ENCODE measurements at places on chromosomes 2 and 18. TPM values are rescaled to one million over a fixed set of nuclear protein-coding genes. Genes with fewer than 3 reads are reported as not detected.

The RRM2 gene
- total RNA-seq, result 29.1 TPM

The SEPTIN10 gene
- total RNA-seq, result 107 TPM

The HOXD1 gene
- total RNA-seq, result 4.6 TPM

The CLIP4 gene
- 8.1 TPM for total RNA-seq

The LYG1 gene
- 0.13 TPM for total RNA-seq

The PCARE gene
- not detected for total RNA-seq

The RAB6C gene
- total RNA-seq, result not detected

The CNDP1 gene
- not detected for total RNA-seq

The DYNAP gene
- total RNA-seq, result not detected

The NOSTRIN gene
- total RNA-seq, result 2.5 TPM

The ALPG gene
- not detected for total RNA-seq

The IFIH1 gene
- 5.3 TPM for total RNA-seq

The SERPINB11 gene
- total RNA-seq, result not detected

The TBR1 gene
- under 0.01 TPM for total RNA-seq

DNA sequence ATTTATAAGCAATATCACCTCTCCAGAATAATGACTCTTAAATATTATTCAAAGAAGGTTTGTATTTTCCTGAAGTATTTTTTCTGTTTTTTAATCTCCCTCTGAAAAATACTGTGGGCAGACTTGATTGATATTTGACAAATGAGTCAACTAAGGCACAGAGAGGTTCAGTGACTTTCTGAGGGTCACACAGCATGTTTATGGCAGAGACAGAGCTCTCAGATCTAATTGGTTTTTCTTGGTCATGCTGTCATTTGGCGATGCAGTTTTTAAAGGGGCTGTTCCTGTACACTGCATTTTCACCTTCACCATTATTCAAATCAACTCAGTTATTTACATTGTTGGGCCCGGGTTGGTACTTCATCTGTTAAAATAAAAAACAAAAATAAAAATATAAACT is 264.3 kb downstream of the LRRTM1 start:
- DNase-seq, result no peak

DNA sequence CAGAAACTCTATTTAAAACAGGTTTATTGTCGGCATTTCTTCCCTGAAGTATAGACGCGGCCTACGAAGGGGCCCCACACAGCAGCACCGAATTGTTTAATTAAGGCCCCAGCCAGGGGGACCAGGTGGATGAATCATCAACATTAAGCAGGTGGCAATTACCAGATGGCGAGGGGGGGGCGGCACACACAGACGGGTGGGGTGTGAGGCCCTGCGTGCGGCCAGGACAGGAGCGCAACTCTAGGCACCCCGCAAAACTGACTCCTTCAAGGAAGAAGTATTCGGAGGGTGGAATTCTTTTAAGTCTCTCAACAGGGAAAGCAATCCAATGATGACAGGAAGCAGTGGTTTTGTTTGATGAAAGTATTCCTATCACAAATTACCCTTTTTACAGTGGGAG is 830.4 kb downstream of the GALR1 start:
- no peak for DNase-seq

GRCh38 chr2:216056739-216057138 is 24.9 kb downstream of the PECR start:
- DNase-seq, result no peak

DNA sequence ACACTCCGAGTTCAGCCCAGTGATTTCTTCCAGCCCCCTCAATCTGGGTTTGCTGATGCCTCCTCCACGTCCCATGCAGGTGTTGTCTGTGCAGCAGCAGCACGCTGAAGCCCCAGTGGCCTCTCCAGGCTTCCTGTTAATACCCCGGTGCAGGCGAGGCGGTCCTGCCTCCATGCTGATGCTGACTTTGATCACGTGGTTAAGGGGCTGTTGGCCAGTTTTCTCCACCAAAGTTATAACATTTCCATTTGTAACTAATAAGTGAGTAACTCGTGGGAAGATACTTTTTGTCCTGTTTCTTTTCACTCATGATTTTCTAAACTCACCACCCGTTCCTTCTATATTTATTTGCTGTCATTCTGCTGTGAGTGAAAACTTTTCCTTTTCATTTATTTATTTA is 42.5 kb upstream of the TMEM18 start:
- DNase-seq, result no peak

DNA sequence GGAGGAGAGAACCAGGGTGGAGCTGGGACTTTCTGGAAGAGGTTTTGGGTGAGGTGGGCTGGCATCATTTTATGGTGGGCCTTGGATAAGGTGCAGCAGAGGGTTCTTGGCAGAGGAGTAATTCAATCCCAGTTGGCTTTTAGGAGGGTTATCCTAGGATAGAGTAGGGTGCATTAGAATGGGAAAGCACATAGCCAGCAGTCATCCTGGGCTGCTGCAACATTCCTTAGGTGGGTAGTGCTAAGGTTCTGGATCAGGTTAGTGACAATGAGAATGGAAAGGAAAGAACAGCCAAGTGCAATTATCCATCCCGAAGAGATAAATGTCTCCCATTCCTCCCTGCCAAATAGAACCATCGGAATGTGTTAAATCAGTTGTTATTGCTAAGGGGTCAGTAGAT is 157.3 kb upstream of the SPRED2 start:
- DNase-seq, result no peak

GRCh38 chr2:47666332-47666731 is 116.6 kb upstream of the MSH6 start:
- DNase-seq, result no peak

DNA sequence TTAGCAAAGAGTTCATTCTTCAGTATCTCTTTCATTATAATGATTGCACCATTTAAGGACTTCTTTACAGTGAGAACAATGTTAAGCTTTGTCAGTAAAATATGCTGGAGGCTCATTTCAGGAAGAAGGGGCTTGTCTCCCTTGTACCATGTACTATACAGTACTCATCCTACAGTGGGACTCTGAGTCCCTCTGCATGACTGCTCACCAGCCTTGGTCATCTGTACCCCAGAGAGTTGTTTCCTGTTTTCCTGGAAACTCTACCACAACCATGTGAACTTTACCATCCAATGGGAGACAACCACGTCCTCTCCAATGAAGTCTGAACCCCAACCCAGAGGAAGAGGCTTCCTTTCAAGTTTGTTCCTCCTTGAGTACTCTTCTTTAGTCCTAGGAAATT is 1171.1 kb upstream of the CRIM1 start:
- DNase-seq, result no peak

GRCh38 chr2:241123816-241124536 is 21.9 kb upstream of the MTERF4 start:
- no peak for DNase-seq

- no peak for DNase-seq
Observed at GRCh38 chr18:26335571-26336487, 109.6 kb downstream of the TAF4B start.

GRCh38 chr2:191215230-191215629 is 30.0 kb upstream of the MYO1B start:
- DNase-seq, result no peak

GRCh38 chr2:42973726-42974125 is 181.3 kb upstream of the HAAO start:
- no peak for DNase-seq

- DNase-seq, result no peak
Observed at GRCh38 chr2:233261819-233262555, 10.5 kb downstream of the ATG16L1 start.

- DNase-seq, result peak; percentile 84
Observed at GRCh38 chr2:33477473-33478468, 1.3 kb downstream of the RASGRP3 start.

- DNase-seq, result no peak
Observed at GRCh38 chr18:48913201-48913600, 37.6 kb downstream of the SMAD7 start.

GRCh38 chr2:149380205-149380604 is 49.8 kb downstream of the LYPD6 start:
- no peak for DNase-seq

GRCh38 chr2:59827677-59828076 is 725.8 kb downstream of the BCL11A start:
- no peak for DNase-seq

GRCh38 chr2:227608561-227609338 is 5.9 kb downstream of the SCYGR3 start:
- no peak for DNase-seq

DNA sequence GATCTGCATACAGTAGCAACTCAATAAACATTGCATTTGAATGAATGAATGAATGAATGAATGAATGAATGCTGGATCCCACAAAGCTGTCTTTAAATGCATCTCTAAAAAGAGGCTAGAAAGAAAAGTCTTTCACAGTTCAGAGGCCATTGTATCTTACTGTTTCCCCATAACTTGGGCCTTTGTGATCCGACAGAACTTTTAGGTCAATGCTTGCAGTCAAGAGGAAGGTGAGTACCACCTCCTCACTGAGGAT is 119.9 kb upstream of the COPS8 start:
- no peak for DNase-seq

DNA sequence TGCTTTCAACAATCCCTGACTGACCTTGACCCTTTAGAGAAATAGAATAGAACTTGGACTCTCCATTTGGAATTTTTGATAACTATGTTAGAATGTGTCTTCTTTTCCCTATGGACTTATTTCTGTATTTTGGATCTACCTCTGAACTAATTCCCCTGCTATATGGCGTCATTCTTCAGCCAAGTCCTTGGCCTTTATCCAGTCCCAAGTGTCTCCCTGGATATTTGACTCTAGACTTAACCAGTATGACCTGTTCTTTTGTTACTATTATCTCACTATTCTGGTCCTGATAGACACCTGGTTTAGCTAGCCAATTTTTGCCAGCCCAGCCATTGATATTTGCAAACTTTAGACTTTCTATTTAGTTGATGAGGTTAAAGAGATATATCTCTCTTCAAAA is 186.8 kb downstream of the KCNS3 start:
- DNase-seq, result no peak

DNA sequence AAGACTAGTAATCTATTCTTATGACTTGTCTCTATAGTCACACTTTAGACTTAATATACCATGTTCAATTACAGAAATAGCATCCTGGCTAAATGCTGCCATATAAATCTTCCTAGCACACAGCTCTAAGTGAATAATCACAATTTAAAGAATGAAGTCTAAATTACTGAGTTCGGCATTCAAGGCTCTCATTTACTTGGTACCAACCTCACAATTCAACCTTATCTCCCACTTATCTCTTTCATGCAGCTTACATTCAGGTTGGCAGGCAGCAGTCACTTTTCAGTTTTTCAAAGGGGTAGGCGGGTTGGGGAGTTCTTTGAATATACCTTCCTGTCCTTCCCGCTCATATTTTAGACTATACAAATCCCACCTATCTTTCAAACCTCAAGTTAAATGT is 1.5 kb downstream of the MMADHC start:
- DNase-seq, result no peak

GRCh38 chr2:27074738-27075565 is 3.5 kb upstream of the EMILIN1 start:
- peak; percentile 15 for DNase-seq

GRCh38 chr2:31380243-31380642 is 34.3 kb downstream of the XDH start:
- DNase-seq, result no peak

- DNase-seq, result peak; percentile 79
Observed at GRCh38 chr18:55387139-55387984, 200.6 kb downstream of the TCF4 start.

- no peak for DNase-seq
Observed at GRCh38 chr2:150994076-150994475, 267.6 kb downstream of the RBM43 start.

DNA sequence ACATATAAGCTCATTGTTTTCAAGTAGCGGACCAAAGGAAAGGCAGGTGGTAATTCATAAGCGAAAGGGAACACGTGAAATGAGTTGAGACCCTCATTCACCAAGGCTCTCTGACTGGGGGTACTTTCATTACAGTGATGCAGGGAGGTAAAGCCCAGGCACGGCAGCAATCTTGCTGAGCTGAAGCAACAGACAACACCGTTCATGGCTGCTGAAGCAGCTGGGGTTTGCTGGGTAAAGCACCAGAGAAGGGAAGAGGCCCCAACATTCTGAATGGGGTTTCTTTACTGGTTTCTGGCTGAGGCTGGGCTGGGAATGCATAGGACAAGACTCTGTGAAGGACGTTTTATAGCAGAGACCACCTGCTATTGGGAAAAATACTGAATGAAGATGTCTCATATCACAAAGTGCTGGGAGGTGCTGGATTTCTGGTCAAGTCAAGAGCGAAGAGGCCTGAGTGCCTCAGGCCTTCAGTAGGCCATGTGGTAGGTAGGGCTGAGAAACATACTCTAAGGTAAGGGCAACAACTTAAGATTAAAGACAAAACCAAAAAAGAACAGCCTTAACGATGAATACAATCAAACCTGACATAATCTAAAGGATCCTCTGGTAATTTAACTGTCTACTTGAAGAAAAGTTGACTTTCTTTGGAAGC is 324.7 kb upstream of the PIK3C3 start:
- no peak for DNase-seq

- no peak for DNase-seq
Observed at GRCh38 chr18:69626171-69626570, 225.5 kb downstream of the DOK6 start.

DNA sequence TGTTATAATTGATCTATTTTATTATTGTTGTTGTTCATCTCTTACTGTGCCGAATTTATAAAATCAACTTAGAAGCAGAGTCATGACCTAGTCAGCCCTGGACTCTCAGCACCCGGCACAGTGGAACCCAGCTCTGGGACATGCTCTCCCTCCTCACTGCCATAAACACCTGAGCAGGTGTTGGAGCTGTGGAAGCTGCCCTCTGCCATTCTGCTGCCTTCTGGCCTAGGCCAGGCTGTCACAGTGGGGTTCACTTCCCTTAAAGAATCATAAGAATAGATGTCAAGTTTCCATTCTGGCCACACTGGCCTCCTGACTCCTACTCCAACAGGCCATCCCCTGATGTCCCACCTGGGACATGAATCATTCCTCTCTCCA is 192.2 kb downstream of the ZFP36L2 start:
- DNase-seq, result no peak

DNA sequence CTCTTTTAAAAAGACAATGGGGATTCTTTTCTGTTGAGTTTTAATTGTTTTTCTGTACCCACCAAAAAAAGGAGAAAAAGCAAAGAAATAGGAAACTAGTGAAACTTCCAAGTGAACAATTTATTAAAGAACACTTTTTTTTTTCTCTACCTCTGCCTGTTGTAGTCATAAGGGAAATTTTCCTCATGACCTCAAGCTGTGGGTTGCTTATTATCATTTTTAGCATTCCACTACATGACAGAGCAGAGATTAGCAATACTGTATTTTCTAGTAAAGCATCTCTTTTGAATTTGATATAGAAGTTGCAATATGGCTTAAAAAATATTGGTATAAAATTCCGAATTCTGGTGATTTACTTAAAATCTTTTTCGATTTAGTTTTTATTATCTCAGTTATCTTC is 87.9 kb upstream of the LRRTM1 start:
- no peak for DNase-seq

- DNase-seq, result peak; percentile 49
Observed at GRCh38 chr18:22032392-22032961, 136.9 kb upstream of the GATA6 start.

DNA sequence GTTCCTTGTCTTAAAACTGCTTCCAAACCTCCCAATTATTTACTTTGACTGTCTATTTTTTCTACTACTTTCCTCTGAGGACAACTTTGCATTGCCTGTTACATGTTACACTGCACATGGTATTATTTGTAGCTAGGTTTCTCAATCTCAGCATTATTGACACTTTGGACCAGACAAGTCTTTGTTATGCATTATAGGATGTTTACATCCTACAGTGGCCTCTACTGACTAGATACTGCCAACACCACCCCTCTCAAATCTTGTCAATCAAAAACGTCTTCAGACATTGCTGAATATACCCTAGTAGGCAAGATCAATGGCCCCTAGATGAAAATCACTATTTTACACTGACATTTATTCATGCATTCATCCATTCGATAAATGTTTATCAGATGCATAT is 129.6 kb upstream of the DNAJC10 start:
- DNase-seq, result peak; percentile 5

All from dermis microvascular lymphatic vessel endothelial cell (primary cell).